ENCODE measurements at places on chromosomes 2 and 18.

GRCh38 chr2:26453421-26454329 is 24.2 kb downstream of the OTOF start:
- DNase-seq: no peak

DNA sequence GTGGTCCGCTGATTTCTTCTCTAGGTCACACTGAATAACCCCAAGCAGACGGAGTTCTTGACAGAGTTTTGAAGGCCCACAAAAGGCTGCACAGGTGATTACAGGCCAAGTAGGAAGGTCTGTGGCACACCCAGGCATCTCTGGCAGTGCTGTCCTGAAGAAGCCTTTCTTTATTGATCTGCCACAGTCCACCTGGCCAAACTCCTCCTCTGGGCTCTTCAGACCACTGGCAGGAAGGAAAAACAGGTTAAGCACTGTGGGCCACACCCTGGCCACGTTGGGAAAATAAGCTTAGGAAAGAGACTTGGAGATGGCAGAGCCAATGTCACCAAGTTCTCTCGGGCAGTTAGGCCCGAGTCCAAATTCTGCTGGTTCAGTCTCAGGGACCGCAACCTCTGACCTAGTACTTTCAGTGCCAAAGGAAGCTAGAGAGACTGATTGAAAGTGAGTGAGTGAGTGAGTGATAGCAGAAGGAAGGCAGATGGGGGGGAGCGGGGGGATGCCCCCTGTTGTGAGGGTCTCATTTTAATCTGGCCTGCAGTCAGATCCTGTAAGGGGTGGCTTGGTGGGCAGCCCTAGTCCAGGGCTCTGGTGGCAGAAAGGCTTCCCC is 102.9 kb downstream of the TGFA start:
- no peak for DNase-seq

DNA sequence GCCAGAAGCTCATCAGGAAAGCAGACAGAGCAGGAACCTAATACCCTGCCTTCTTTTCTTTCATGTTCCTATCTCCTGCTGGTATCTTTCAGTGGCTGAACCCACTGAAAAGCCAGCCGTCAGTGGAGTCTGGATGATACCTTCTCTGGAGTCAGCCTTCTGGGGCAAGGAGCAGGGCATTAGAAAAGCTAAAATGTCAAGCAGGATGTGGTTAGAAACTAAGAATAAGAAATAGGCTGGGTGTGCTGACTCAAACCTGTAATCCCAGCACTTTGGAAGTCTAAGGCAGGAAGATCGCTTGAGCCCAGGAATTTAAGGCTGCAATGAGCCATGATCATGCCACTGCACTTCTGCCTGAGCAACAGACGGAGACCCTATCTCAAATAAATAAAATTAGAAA is 642.0 kb upstream of the FSHR start:
- DNase-seq: no peak

DNA sequence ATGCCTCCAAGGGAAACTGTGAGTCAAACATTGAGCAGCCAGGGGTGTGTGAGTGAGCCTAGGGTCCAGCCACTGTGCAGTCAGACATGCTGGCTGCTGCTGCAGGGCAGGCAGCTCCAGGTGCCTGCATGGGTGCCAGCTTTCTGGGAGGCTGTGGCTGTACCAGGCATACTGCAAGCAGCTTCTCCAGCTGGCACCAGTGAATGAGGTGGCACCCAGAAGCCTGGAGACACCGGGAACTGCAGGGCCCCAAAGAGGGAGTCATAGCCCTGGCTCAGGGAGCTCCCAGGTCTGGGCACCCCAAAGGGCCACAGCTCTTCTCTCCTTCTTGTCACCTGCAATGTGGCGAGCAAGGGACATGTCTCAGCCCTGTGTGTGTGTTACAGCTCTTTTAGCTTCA is 283.2 kb downstream of the RPRM start:
- DNase-seq: no peak

GRCh38 chr18:5662586-5663090 is 118.8 kb upstream of the EPB41L3 start:
- no peak for DNase-seq

DNA sequence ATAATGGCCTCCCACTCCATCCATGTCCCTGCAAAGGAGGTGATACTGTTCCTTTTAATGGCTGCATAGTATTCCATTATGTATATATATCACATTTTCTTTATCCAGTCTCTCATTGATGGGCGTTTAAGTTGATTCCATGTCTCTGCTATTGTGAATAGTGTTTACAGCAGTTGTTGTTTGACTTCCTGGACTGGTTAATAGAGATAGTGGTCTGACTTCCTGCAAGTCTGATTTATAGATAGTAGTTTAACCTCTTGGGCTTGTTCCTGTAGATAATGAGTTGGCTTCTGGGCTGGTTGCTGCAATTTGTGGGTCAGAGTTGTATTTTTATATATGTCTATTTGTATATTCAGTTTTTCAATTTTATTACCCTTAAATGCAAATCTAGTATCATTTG is 145.4 kb downstream of the ARL6IP6 start:
- no peak for DNase-seq

DNA sequence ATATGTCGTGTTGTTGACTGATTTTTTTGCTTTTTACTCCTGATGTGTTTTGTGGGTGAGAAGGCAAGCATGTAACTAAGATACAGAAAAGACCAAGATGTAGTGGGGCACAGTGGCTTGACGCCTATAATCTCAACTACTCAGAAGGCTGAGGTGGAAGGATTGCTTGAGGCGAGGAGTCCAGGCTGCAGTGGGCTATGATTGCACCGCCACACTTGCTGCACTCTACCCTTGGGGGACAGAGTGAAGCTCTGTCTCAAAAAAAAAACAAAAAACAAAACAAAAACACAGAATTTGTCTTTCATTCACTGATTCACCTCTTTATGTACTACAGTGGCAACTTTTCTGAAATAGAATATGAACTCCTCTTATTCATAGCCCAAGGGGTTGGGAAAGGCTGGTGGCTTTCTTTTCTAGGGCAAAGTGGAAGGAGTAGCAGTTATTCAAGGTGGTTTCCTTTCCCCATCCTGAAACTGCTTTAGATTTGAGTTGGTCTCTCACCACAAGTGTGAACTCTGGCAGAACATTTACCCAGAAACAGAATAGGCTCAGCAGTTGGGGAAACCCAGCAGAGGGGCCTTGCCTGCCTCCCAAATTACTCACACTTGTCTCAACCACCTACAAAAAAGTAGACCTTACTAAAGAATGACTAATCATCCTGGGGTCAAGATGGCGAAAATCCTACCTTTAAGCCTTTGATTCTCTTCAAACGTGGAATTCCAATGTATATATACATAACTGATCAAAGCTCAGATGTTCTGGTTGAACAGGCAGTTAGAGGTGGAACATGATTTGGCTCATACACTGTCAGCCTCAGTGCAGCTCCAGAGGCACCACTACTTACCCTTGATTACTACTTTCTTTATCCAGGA is 6.5 kb downstream of the TANK start:
- DNase-seq: peak; percentile 46

DNA sequence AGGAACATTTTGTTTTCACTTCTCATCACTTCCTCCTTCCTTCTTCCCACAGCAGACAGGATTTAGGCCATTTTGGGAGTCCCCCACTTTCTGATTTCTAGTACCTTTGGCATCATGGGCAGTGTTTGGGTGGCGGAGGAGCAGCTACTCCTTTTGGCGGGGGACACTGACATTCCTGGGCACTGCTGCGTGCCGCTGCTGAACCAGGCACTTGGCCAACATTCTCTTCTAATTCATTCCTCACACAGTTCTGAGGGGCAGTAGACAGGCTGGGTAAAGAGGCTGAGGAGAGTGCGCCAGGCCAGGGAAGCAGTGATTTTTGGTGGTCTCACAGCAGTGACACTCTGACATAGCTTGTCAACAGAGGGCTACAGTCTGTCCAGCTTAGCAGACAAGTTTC is 270.2 kb downstream of the LOXHD1 start:
- no peak for DNase-seq

GRCh38 chr2:95294579-95295250 is 2.4 kb upstream of the KCNIP3 start:
- DNase-seq: no peak

DNA sequence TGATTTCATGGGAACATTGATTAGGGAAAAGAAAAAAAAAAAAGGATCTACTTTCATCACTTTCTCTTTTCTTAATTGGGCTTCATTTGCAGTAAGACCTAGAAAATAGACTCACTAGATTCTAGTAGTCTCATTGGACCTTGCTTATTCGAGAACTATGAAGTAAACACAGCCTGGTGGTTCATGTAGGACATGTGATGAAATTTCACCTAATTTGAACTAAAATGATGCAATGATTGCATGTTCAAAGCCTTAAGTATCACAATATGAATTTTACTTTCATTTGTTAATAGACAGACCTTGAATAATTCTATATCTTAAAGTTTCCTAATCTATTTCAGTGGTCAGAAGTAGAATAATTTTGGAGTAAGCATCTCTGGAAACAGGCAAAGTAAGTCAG is 688.9 kb upstream of the NRXN1 start:
- DNase-seq: no peak

DNA sequence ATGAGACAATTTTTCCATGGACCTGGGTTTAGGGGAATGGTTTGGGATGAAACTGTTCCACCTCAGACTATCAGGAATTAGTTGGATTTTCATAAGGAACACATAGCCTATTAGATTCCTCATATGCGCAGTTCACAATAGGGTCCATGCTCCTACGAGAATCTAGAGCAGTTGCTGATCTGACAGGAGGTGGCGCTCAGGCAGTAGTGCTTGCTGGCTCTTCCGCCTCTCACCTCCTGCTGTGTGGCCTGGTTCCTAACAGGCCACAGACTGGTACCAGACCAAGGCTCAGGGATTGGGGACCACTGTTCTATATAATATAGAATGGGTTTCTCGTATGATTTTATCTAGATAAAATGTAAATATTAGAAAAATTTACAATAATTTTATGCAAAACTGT is 338.7 kb downstream of the CPS1 start:
- no peak for DNase-seq

DNA sequence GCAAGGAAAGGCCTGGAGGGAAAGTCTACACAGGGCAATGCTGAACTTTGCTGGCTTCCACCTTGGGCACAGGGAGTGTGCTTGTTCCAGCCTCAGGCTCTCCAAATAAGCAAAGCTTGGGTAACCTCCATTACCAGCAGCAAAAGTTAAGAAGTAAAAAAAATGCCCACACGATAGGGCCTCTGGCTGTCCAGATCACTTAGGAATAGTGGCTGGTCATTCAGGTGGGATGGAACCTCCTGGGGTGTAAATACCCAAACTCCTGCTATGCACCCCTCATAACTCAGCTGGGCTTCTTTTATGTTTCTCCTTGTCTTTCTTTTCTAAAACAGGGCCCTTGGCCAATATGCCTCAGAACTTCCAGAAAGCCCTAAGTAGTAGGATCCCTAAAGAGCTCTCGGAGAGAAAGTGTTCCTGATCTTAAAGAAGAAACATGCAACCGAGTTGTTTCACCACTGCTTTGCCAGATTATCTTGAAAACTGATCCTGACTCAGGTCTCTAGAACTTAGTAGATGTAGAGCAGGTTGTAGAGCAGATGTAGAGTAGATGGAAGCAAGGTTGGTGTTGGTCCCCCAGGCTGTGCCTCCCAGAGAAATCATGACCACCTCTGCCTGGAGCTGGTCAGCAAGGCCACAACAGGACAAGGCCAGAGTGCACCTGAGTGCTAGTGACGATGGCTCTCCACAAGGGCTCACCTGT is 2.0 kb upstream of the OSR1 start:
- no peak for DNase-seq

- DNase-seq: no peak
Measured at GRCh38 chr2:207231106-207231865, 65.5 kb upstream of the KLF7 start.

- DNase-seq: no peak
Measured at GRCh38 chr2:227701556-227701955, 16.3 kb downstream of the SLC19A3 start.

- no peak for DNase-seq
Measured at GRCh38 chr18:45044787-45045186, 364.1 kb downstream of the SETBP1 start.

GRCh38 chr2:85265304-85265703 is 62.5 kb downstream of the TGOLN2 start:
- no peak for DNase-seq

DNA sequence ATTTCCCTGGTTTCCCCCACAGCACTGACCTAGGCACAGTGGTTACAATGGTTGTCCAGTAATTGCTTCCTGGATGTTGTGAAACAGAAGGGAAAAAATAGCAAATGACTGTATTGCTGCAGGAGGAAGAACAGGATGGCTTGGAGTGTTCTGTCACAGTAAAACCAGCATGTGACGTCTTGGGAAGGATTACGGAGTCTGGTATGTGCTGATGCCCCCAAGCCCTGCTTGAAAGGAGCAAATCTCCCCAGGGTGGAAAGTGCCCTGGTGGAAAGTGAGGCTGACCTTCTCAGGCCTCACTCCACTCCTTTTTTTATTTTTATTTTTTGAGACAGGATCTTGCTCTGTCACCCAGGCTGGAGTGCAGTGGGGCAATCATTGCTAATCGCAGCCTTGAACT is 7.8 kb downstream of the RAB11FIP5 start:
- DNase-seq: no peak

DNA sequence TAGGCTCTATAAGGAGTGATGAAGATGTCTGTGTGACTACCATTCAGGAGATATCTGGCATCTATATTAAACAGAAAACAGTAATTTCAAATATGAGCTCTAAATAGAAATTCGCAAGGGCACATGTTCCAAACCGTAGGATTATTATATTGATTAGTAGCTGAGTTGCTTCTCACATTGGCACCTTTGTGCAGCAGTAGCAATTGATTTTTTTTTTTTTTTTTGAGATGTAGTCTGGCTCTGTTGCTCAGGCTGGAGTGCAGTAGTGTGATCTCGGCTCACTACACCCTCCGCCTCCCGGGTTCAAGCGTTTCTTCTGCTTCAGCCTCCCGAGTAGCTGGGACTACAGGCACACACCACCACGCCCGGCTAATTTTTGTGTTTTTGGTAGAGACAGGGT is 12.4 kb downstream of the BIRC6 start:
- no peak for DNase-seq

DNA sequence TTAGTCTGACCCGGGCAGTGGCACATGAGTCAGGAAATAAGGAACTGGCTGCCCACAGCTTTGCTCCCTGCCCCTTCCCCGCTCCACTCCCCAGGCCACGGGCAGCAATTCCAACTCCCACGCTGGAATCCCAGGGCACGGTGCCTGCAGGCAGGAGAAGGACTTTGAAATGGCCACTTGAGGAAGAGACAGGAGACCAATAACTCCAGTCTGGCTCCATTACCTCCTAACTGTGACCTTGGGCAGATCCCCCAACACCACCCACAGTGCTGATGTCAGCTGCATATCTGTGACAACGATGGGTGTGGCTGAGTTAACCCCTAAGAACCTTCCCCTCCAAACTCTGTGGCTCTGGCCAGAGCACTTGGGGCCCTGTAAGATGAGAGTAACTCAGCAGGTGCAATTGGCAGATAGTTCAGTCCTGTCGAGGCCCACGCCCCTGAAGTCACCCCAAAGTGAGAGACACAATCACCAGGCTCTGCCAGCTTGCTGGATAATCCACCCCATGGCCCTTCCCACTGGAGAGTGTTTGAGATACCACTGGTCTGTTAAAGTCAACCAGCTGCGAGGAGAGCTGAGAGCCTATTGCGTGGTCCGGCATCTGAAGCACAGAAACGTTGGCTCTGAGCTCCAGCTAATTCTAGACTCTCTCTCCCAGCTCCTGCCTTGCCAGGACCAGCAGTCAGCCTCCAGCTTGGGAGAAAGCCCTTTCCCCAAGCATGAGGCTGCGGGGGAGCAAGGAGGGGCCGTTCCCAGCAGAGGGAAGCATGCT is 175.2 kb downstream of the TNS1 start:
- DNase-seq: no peak
